ENCODE measurements at places on chromosomes 3 and 15.

- DNase-seq = peak; percentile 43
These were observed 322.8 kb downstream of the ZNF621 start for GRCh38 chr3:40847551-40847992.

DNA sequence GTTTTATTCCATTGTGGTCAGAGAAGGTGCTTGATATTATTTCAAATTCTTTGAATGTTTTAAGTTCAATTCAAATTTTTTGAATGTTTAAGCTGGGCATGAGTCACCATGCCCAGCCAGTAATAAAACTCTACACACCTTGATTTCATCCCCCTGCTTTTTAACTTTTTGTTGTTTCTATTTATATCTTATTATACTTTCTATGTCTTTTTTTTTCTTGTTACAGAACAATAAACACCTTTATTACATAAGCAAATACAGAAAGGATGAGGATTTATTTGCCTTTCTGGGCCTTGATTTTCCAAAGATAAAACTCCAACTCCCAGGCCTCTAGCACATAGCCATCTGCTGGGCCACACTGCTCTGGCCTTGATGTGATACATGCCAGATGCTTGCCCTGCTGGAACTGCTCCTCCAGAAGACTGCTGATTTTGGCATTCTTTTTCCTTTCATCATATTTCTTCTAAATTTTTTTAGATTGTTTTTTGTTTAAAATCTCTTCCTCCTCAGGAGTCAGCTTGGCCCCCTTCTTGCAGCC is 14.0 kb downstream of the DNAH12 start:
- DNase-seq = no peak

DNA sequence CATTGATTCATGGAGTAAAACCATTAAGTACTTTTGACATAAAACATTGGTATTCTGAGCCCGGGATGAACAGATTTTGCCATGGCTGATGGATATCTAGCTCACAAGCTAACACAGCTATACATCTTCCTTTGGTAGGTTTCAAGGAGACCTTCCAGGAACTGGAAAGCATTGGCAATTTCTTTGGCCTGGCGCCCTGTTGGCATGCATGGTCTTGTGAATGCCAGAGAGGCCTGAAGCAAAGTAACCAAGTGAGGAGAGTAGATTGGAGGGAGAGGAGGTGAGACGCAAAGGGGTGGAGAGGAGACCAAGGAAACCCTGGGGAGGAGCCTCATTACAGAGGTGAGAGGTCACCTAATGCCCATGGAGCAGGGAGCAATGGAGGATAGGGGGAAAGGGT is 67.2 kb downstream of the SQOR start:
- no peak for DNase-seq

GRCh38 chr3:158617982-158618875 is 26.1 kb upstream of the GFM1 start:
- DNase-seq = no peak

DNA sequence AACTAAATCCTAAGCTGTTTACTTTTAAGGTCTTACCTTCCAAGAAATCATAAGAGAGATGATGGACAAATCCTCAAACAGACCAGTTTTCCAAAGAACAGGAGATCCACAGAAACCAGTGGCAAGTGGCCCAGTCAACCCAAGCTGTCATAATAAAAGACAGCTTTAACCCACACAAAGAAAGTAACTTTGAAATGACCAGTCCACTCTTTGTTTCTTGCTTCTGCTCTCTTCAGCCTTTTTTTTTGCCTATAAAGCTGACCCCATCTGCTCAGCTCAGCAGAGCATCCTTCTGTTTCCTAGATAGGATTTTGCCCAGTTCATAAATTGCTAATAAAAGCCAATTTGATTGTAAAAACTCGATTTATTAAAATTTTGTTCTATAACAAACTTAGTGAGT is 299.4 kb downstream of the OXSM start:
- no peak for DNase-seq
